Esophagus squamous epithelium (tissue), 5 donors: ENCODE measurements at places on chromosomes 4 and X. TPM values are rescaled to one million over a fixed set of nuclear protein-coding genes. Genes with fewer than 3 reads are reported as not detected.

DNA sequence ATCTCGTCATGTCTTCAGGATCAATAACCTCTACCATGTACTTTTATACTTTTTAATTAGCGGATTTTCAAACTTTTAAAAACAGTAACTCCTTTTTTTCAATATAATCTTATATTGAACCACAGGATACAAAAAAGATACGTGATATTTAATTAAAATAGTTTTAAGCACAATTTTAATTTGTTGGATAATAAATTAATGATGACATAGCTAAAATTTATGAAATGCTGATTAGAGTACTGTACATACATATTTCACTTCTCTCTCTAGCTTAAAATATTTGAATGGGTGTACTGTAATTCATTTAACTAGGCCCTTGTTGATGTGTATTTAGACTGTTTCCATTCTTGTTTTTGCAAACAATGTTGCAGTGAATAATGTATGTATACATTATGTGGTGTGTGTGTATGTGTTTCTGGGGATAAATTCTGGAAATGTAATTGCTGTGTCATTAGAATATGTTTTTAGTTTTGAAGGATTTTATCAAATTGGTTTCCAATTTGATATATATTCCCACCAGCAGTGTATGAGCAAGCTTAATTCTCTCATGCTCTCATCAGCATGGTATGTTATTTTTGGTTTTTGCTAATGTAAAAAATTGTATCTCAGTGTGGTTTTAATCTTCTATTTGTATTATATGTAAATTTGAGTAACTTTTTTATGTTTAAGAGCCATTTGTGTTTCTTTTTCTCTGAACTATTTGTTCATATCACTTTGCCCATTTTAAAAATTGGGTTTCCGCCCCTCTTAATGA, 66.4 kb downstream of the CDKL5 start:
- DNase-seq: no peak

GRCh38 chrX:44996277-44996676, 123.3 kb downstream of the KDM6A start:
- no peak for DNase-seq

Gene SPATA4
- total RNA-seq: not detected

- DNase-seq: no peak
Measured at GRCh38 chrX:13655674-13656073, 2.7 kb downstream of the TCEANC start.
